ENCODE measurements at places on chromosomes 1 and 21. TPM values are rescaled to one million over a fixed set of nuclear protein-coding genes. Genes with fewer than 3 reads are reported as not detected.

OSCP1 gene
- 6.0 TPM for total RNA-seq

AGBL4 gene
- not detected for total RNA-seq

DNA sequence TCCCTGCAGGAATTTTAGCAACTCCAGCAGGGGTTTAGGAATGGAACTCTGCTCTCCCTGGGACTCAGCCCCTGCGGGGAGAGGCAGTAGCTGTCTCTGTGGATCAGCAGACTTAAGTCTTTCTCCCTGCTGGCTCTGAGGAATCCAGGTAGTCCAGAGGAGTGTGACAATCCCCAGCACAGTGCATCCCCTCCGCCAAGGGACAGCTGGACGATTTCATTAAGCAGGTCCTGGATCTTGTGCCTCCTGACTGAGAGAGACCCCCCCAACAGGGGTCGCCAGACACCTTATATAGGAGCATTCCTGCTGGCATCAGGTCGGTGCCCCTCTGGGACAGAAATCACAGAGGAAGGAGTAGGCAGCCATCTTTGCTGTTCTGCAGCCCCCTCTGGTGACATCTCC lies 30.6 kb downstream of the AKT3 start:
- DNase-seq, result no peak

GRCh38 chr1:76287917-76288316 lies 213.4 kb downstream of the ST6GALNAC3 start:
- no peak for DNase-seq

Measured in NCI-H460 (cell line).